Activated T-helper 1 cell treated with anti-CD3 and anti-CD28 coated beads, Interleukin-2, amount 50 U/mL, for 16 hours (primary cell): ENCODE measurements at places on chromosomes 16 and 17.

GRCh38 chr17:6070913-6071511 lies 833 bp downstream of the WSCD1 start:
- DNase-seq: no peak

GRCh38 chr16:48911700-48912099 lies 301.7 kb upstream of the N4BP1 start:
- no peak for DNase-seq

- no peak for DNase-seq
Observed at GRCh38 chr16:66774981-66775380, 23.6 kb upstream of the DYNC1LI2 start.

DNA sequence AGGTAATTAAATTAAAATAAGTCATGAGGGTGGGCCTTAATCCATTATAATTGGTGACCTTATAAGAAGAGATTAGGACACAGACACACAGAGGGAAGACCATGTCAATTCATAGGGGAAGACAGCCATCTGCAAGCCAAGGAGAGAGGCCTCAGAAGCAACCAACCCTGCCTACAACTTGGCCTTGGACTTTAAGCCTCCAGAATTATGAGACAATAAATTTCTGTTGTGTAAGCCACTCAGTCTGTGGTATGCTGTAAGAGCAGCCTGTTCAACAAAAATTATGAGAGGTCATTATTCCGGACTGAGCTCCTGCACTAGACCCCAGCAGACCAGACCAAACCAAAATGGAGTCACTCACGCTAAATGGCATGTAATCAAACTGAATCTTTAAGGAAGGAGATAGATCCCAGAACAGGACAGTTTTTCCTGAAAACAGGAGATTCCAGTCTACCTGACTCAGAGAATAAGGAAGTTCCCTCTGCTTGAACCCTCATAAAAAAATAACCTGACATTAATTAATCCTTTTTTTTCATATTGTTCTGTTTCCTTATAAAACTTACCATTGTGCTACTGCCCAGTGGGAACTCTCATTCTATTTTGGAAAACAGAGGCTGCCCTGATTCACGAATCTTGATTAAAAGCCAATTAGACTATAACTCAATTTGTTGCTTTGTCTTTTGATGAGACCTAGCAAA lies 74.3 kb downstream of the DNAH3 start:
- DNase-seq: no peak

DNA sequence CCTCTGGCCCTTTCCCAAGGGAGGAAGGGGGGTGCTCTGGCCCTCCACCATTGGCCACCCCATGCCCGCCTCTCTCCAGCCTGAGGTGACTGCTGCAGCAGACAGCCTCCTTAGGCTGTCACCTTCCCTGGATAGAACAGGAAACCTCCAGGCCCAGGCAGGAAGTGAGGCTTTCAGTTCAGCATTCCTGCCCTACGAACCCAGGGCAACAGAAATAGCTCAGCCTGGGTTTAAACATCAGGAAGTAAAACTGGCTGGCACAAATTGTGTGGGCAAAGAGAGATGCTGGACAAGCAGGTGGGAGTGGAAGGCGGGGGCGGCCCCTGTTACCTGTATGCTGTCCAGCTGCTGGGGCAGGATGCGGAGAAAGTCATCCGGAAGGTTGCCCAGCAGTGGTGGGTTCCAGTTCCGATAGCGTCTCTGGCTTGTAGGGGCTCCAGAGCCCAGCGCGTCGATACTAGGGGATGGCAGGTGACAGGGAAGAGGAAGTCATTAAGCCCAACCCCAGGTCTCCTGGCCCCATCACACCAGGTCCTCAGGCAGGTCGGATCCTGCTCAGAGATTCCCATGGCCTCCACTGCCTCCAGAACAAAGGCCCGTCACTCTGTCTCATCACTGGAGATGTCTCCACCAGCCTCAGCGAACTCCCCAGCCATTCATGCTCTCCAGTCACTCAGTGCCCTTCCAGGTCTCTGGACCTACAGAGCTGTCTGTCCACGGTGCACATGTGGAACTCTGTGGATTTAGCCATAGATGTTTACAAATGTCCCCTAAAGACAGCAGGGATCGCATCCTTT lies 23.6 kb upstream of the MRPS23 start:
- no peak for DNase-seq

DNA sequence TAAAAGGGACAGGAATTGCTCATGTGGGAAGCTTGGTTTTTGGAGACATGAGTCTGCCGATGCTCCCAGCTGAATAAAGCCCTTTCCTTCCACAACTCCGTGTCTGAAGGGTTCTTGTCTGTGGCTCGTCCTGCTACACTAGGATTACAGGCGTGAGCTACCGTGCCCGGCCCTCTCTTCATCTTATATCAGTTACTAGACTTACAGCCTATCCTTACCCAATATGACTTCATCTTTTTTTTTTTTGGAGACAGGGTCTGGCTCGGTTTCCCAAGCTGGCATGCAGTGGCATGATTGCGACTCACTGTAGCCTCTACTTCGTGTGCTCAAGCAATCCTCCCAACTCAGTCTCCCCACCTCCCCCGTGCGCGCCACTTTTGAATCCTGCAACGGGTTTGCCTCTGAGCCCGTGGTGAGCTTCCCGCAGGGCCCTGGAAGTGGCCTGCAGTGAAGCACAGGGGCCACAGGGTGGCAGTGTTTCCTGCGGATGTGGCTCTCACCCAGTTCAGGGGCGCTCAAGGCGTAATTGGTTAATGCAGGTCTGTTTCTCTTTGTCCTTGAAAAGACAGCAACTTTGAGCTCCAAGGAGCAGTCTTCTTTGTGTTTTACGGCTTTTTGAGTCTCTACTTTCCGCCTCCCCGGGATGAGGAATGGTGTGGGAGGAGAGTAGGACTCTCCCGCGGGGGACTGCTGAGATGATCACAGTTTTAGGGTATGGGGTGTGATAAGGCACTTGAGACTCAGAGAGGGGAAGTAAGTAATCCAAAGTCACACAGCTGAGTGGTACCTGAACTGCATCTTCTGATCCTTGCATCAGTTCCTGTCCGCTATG lies 22.7 kb upstream of the GPRC5B start:
- peak; percentile 52 for DNase-seq

DNA sequence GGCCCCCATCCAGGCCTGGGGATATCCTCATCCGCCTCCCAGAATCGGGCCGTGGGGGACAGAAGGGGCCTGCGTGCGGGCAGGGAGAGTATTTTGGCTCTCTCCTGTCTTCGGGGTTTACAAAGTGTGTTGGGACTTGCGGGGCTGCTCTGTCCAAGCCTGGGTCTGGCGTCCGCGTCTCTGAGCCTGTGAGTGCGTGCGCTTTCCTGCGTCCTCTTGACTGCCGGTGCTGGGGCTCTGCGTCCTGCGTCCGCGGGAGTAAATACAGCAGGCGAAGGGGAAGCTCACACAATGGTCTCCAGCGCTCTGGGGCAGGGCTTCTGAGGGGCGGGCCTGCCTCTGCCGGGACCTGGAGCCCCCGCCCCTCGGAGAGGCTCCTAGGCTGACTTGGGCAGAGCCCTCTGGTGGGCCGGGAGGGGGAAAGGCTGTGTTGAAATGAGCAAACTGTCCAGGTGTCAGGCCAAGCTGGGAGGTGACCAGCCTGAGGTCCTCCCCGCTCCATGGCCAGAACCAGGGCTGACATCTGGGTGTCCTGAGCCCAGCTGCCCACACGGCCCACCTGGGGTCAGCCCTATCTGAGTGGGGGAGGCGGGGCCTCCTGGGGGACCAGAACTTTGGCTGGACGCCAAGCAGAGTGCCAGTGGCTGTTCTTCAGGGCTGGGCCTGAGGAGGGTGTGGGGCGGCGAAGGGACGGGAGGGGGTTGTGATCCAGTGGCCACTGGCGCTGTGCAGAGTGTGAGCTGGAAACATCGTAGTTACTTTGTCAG lies 233.6 kb downstream of the SEC14L1 start:
- peak; percentile 52 for DNase-seq

DNA sequence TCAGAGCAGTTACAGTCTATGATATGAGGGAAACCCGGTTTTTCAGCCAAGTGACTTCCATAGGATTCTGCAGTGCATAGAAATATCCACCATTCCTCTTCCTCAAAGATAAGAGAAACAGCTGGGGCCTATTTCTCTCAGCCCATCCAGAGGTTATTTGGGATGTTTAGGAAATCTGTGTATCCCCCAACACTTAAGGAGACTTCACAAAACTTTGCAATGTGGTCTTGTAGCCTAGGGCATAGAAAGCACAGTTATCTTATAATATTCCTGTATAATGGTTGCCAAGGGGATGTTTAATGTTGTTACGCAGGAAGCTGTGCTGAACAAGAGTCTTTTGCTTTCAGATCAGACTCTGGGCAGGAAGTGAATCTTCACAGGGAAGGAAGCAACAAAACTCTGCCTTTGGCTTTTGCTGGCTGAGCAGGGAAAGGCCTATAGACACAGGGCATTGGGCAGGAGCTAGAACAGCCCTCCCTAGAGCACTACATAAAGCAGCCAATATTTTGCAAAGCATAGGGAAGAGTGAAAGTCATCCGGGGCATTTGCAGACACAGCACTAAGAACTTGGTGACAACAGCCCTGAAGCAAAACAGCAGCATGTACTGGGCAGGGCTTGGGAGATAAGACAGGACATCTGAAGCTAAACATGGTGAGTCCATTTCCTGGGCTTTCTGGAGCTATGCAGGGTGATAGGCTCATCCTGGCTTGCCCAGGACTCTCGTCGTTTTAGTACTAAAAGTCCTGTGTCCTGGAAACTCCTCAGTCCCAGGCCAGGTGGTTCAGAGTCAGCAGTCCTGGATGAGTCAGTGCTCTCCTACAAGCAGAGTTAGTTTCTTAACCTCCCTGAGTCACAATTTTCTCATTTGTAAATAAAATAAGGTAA lies 18.7 kb upstream of the BEAN1 start:
- DNase-seq: no peak

DNA sequence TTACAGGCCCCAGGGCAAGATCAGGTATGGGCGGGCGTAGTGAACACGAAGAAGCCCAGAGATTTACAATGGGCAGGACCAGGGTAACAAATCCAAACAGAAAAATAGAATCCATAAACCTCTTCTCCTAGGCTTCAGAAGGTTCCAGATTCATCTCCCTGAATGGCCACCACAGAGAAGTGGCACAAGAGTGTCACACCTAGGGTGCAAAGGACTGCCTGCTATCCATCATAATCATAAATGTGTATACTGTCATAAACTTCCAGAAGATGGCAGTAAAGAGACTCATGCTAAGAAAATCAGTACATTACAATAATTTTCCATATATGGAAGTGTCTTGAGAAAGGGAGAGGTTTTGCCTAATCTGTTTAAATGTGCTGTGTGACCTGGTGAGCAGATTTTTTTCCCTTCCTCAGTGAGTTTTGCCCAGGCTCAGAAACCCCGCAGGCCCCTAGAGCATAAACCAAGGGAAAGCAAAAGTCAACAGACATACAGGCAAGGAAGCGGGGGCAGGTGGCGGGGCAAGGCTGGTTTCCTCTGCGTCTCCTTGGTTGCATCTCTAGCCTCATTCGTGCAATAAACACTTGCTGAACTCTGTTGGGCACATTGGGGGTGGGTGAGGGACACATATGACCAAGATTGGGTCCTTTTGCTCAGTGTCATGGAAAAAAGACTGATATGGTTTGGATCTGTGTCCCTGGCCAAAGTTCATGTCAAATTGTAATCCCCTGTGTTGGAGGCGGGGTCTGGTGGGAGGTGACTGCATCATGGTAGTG lies 92.0 kb upstream of the CDH5 start:
- DNase-seq: no peak

DNA sequence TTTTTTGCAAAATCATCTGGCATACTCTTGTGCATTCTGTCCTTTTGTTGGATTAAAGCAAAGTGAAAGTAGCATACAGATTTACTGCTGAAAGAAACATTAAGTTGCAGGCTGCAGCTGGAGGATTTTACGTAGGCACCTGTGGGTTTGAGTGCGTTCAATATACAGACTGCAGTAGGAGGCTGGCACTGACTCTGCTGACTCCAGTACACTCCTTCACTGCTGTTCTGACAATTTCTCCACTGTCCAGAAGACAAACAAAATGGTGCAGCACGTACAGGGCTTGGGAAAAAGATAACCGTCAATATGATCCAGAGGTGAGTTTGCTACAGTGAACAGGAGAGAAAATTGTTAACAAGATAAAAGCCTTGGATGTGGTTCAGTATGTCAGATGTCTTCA lies 73.3 kb downstream of the TANC2 start:
- DNase-seq: no peak
